ENCODE measurements at places on chromosomes 4 and X.

DNA sequence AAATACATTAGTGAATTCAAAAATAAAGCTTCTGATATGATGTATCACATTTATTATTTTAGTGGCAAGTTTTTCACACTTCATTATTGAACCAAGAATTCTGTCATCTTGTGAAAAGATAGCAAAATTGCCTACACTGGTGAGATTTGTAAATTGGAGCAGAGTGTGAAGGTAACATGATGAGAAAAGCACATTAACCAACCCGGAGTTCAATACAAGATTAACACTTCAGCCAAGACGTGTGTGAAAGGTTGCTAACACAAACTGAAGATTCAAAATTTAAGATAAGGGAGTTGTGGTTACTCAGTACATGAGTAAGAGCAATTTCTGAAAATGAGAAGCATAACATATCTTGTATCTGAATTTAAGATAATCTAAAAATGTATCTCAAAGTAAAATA, 346.7 kb downstream of the PDHA2 start:
- no peak for DNase-seq

GRCh38 chrX:109716431-109717028, 16.5 kb downstream of the ACSL4 start:
- no peak for DNase-seq

GRCh38 chrX:30278365-30278764, 30.8 kb downstream of the NR0B1 start:
- DNase-seq: peak; percentile 57

DNA sequence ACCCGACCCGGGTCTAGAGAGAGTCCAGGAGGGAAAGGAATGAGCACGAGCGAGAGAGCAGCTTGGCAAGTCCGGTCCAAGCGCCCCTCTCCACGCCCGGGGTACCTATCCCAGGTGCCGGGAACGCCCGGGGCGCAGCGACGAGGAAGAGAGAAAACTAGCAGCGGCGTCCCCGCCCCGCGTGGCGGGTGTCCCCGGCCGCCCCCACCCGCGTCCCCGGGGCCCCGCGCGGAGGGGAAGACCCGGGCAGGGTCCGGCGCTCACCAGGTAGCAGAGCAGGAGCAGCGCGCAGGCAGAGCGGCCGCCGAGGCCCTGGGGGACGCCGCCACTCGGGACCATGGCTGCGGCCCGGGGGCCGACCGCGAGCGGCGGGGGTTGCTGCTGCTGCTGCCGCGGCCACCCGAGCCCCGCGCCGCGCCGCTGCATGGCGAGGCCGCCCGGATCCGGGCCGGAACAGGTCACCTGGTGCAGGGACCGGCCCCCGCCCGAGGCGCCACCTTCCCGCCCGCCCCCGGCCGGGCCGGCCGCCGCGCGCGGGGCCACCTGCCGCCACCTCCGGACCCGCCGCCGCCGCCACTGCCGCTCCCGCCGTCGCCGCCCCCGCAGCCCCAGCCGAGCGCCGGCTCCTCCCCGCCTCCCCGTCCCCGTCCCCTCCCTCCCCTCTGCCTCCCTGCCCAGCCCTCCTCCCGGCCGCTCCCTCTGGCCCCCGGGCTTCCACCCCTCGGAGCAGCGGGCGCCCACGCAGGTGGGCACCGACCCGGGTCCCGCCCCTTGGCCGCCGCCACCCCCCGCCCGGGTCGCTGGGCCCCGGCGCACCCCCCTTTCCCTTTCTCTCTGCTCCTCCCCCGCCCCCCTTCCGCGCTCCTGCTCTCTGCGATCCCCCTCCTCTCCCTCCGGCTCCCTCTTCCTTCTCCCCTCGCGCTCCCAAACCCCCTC, at the start of gene SEL1L3:
TSS of gene SEL1L3 (minus strand) at position 578 of the 936 bp plus-strand sequence. CDS start at position 426, 152 bp downstream.
- no peak for DNase-seq

Measured in HT1080 (cell line).